Fibroblast of gingiva (primary cell): ENCODE measurements at places on chromosomes 7 and 10.
A peak's percentile ranks its signal among the peaks of the same experiment; 100 is the strongest.

DNA sequence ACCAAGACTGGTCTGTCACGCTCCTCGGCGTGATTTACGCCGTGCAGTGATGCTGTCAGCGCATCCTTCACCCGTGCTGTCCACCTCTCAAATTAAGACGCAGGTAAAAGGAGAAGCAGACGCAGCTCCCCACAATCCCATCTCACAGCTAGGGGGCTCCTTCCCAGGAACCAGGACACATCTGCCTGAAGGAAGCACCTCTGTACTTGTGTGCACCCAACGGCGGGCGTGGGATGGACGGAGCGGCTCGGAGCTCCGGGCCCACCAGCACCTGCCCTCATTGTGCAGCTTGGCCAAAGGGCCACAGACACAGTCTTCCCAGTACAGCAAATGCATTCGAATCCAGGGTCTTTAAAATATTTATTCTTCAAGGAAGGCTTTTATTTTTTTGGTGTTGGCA lies 55.3 kb downstream of the STK32C start:
- DNase-seq: no peak

DNA sequence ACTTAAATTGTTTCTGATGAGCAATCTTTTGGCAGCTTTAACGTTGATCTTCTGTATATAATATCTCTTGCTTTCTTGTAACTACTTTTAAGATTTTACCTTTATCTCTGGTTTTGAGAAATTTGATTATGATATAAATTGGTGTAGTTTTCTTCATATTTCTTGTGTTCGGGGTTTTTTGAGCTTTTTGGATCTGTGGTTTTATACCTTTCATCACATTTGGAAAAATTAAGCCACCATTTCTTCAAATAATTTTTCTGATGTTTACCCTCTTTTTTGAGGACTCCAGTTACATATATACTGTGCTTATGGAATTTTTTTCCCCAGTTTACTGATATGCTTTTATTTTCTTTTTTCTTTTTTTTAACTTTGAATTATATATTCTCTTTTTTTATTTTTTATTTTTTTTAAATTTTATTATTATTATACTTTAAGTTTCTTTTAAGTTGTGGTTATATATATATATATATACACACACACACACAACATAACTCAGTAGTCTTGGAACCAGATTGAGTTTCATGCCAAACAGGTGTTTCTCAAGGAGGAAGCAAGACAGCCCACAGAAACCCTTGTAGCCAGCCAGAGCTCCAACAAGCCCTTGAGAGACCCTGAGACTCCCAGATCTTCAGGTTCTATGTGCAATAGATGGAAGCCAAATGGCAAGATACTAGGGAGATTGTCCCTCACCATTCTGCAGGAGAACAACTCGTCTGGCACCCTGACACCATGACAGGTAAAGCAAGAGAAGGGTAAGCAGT lies 27.5 kb upstream of the NME8 start:
- no peak for DNase-seq

- DNase-seq: no peak
Observed at GRCh38 chr10:12198156-12198555, 2.2 kb downstream of the CDC123 start.

DNA sequence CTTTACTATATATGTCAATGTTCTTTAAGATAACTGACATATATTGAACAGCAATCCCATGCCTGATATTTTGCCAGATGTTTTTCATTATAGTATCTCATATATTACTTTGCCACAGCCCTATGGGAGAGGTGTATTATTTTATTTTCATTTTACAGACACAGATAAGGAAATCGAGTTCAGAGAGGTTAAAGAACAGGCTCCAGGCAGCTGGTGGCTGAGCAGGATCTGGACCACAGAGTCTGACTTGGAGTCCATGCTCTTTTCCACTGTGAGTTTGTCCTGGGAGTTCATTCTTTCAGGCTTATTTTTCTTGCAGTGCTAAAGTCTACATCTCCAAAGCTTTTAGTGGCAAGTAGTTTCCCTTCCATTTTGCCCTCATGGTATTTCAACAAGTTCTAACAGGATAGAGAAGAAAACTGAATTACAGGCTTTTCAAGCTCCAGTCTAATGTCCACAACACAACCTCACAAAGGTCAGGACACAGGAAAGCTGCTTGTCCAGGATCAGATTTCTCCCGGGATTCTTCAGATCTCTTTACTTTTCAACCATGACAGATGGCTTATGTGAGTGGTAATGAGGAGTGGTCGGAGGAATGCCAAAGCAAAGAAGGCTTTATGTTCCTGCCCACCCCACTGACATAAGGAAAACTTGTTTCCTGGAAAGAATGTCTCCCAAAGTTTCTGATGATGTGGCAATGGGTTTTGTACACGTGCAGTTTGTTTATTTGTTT lies 13.1 kb upstream of the SLC35B4 start:
- no peak for DNase-seq

DNA sequence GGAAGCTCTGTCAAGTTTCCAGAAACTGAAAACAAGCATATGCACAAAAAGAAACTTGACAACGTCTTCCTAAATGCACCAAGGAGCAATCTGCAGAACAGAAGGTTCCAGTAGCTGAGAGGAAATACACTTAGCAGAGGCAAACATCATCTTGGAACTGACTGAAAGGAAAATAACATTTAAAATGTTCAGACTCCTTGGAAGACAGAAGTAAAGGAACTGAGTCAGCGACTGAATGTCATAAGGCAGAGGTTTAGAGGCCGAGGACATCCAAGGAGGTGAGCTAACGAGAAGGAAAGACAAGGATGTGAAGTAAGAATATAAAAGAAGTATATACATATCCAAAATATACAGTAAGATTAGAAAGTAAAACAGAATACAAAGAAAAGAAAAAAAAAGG lies 24.1 kb downstream of the SEMA3D start:
- no peak for DNase-seq

- no peak for DNase-seq
Observed at GRCh38 chr7:86963599-86964230, 95.7 kb downstream of the ELAPOR2 start.

GRCh38 chr10:133454204-133454893 lies 604 bp downstream of the SCART1 start:
- DNase-seq: no peak

- peak; percentile 23 for DNase-seq
Observed at GRCh38 chr10:96287392-96288105, 16.2 kb upstream of the BLNK start.

DNA sequence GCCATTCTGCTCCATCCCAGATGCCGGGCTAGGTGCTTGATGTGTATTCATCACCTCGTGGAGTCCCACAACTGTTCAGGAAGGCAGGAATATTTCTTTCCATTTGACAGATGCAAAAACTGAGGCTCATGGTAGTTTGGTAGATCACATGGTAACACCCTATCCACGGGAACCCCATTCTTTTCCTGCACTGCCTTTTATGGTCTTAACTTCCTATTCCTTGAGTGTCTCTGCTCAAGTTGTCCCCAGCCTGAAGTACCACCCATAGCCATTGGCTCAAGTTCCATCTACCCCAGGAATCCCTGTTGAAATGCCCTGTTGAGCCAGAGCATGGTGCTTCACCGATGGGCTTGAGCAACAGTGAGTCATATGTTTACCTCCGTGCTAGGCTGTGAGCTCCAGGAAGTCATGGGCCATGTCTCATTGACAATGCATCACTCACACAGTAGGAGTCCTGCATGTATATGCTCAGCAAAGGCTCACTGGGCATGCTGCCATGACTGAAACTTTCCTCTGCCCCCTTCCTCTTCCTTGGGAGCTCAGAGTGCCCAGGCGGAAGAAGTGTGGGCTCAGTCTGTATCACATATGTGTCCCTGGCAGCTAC lies 71.7 kb upstream of the ADAM12 start:
- DNase-seq: peak; percentile 91

DNA sequence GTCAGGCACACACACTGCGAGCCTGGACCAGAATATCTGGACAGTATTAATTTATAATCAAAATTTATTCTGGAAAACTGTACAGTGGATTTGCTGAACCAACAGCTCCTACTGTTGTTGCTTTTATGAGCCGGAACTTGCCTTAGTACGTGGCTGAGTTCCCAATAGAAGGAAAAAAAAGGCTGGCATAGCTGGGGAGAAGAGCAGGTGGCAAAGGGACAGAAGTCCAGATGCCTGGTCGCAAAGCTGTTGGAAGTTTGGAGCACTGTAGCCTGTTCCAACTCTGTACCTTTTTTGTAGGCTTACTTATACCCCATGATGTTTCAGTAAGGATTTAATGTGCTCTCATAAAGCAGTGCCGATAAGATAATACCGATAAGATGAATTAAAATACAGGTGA lies 333.8 kb downstream of the ABCA13 start:
- no peak for DNase-seq

- no peak for DNase-seq
Observed at GRCh38 chr7:158343936-158344455, 243.6 kb downstream of the PTPRN2 start.

DNA sequence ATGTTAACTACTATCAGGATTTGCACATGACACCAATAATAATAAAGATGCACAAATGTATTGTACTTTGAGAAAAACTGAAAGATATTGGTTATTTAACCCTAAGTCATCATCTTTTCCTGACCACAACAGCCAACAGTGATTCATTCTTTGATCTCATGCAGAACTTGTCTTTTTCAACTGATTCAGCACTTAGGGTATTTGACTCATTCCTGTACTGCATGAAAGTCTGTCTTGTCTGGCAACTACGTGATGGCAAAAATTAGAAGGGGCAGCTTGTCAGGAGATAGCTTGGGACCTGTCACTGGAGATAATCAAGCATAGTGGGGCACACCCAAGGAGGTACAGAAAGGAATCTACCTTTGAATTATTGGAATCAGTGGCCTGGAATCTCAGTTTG lies 77.8 kb upstream of the LRRC17 start:
- peak; percentile 51 for DNase-seq

- DNase-seq: no peak
Observed at GRCh38 chr7:100822236-100823139, 4.8 kb downstream of the EPHB4 start.

DNA sequence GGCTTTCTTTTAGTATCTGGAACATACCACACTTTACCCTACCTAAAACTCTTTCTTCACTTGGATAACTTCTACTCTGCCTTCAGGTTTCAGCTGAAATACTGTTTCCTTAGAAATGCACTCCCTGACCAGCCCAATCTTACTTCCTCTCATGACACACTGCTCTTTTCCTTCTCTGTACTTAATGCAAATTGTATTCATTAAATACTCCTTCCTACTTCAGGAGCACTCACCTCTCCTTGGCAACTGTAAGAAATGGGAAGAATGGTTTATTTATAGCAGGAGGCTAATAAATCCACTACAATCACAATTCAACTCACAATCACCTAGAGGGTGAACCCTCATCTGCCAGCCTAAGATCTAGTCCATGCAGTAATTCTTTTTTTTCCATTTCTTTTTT lies 15.2 kb downstream of the ZCWPW1 start:
- DNase-seq: no peak

- DNase-seq: no peak
Observed at GRCh38 chr7:39958038-39958437, 8.0 kb downstream of the CDK13 start.

GRCh38 chr10:43273997-43274396 lies 7.1 kb upstream of the RASGEF1A start:
- no peak for DNase-seq

DNA sequence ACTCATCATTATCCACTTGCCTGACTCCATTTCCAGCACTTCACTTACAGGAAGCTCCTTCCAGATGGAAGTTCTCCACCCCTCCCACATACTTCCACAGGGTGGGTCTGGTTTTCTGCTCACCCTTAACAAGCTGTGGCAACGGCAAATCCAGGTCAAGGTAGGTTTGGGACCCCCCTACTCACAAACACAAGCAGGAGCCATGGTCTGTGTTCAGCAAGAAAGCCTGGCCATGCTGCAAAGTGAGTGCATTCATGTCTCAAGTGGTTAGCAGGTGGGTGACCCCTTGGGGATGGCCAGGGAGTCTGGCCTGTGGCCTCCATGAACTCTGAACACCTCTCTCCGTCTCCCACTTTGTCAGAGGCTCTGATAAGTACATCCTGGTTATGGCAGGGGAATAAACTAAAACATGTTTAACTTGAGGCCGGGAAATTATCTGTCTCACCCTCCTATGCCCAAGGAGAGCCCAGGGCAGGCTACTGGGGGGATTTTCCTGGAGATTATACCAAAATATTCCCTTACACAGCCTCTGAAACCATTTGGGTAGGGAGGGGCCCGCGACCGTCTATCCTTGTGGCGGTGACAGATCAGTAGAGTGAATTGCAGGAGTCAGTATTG lies 844 bp downstream of the XPNPEP1 start:
- no peak for DNase-seq

DNA sequence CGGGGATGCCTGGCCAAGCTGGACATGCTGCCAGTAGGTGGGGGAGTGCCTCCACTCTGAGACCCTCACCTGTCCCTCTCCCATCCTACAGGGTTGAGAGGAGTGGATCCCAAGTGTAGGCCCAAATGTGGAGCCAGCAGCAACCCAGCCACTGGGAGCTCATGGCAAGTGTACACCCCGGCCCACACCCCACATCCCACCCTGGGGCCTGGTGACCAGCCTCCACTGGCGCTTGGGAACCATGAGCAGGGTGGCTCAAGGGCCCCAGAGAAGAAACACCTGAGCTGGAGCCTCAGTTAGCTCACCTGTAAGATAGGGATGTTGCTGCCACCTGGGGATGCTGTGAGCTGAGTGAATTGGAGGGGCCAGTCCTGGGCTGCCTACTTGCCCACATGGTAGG lies 10.4 kb upstream of the RET start:
- DNase-seq: no peak

DNA sequence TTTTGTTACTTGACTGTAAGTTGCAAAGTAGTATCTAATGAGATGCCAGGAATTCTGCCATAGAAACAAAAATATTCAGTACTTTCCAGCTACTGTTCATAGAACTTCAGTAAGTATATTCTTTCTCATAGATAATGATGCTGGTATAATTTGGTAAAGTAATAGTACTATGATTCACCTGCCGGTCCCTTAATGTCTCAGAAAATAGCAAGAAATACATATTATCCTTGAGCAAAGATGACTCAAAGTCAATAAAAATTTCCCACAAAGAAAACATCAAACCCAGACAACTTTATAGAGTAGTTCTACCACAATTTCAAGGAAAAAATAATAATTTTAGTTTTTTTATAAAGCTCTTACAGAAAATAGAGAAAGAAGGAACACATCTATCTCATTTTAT lies 105.4 kb downstream of the EPDR1 start:
- DNase-seq: no peak

- DNase-seq: no peak
Observed at GRCh38 chr7:36109013-36109627, 43.9 kb upstream of the EEPD1 start.

DNA sequence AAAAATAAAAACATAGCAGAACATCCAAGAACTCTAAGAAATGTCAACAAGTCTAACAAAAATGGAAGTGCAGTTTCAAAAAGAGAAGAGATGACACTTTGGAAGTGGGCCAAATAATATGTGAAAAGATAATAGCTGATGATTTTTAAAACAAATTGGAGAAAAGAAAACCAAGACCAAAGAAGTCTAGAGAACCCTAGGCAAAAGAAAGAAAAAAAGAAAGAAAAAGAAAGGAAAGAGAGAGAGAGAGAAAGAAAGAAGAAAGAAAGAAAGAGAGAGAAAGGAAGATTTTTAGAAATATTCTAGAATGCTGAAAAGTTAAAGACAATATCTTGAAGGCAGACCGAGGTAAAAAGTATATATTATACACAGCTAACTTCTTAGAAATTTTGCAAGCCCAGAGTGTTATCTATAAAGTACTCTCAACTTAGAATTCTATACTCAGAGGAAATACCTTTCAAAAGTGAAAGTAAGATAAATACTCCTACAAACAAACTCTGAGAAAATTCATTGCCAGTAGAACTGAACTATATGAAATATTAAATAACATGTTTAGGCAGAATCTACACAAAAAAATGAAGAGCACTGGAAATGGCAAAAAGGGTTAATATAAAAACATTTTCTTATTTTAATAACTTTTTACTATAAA lies 138.7 kb upstream of the SMIM30 start:
- DNase-seq: no peak

GRCh38 chr7:122770686-122771335 lies 68.1 kb upstream of the RNF148 start:
- no peak for DNase-seq
